ENCODE measurements at places on chromosomes 2 and 18.
A peak's percentile ranks its signal among the peaks of the same experiment; 100 is the strongest.

- no peak for DNase-seq
Observed at GRCh38 chr2:237319887-237320286, 94.1 kb downstream of the COL6A3 start.

- DNase-seq = no peak
Observed at GRCh38 chr2:209771474-209772289, at the start of gene UNC80. TSS of gene UNC80 (plus strand) at chr2:209771832. CDS start at chr2:209772073, 241 bp downstream.

GRCh38 chr2:206274434-206275311 is at the start of gene ZDBF2:
TSS of gene ZDBF2 (plus strand) at chr2:206274663. CDS start at chr2:206281850, 7,187 bp downstream.
- DNase-seq = peak; percentile 65

- no peak for DNase-seq
Observed at GRCh38 chr2:206241736-206242135, 32.7 kb upstream of the ZDBF2 start.

- DNase-seq = no peak
Observed at GRCh38 chr2:20061476-20061875, 10.0 kb upstream of the LAPTM4A start.

GRCh38 chr18:23574611-23575308 is 11.5 kb downstream of the NPC1 start:
- DNase-seq = peak; percentile 3

DNA sequence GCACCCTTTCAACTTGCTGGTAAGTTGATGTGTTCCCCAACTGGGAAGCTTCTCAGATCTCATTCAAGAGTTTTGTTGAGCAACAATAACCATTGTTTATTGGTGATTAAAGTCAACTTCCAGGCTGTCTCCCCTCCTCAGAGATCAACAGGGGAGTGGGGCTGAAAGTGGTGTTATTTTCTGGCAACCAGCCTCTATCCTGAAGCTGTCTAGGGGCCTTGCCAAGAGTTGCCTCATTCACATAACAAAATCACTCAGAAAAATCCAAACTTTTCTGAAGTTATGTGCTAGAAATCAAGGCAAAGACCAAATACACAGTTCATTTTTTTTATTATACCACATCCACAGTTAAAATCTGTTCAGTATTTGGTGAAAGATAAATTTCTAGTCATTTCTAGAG is 788.4 kb downstream of the LRRTM4 start:
- DNase-seq = no peak

DNA sequence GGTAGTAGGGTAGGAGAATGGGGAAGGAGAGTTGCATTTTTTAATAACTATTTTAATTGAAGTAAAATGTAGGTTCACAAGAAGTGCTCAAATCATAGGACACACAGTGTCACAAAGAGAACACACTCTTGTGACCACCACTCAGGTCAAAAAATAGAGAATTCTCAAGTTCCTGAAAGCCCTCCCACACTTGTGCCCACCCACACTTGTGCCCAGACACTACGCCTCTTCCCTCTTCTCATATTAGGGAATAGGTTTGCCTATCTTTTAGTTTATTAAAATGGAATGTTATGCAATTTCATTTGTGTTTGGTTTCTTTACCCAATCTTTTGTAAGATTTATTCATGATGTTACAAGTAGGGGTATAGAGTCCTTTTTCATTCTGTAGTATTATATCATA is 67.2 kb downstream of the UGGT1 start:
- no peak for DNase-seq
